AG08396 (cell line): ENCODE measurements at places on chromosomes 3 and 15.
A peak's percentile ranks its signal among the peaks of the same experiment; 100 is the strongest.

DNA sequence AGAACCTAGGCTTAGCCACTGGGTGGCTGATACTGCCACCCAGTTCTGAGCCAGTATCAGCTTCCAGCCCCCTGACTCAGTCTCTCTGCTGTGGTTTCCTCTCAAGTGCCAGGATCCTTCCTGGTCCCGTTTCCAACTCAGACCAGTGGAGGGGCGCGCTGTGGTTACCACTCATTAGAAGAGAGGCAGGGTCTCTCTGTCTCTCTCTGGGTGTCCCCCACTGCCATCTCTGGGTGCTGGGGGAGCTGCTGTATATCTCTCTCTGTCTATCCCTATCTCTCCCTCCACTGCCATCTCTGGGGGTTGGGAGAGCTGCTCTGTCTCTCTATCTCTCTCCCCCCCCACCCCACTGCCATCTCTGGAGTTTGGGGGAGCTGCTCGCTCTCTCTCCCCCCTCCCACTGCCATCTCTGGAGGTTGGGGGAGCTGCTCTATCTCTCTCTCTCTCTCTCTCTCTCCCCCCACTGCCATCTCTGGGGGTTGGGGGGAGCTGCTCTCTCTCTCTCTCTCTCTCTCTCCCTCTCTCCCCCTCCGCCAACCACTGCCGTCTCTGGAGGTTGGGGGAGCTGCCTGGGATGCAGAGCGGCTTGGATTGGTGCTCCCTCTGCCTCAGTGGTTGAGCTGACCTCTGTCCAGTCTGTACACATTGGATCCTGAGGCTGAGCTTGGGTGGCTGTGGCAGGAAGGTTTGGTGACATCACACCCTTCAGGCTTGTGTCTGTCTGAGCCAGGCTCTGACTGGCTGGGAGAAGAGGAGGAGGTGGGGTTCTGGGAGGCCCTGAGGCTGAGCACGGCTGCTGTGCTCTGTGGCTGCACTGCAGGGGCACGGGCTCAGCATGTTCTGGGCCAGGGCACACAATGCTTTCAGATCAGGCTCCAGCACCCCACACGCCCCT is 98.9 kb downstream of the APBA2 start:
- DNase-seq, result peak; percentile 72

- DNase-seq, result no peak
These were observed 388 bp downstream of the DAPK2 start for GRCh38 chr15:64045774-64046420.

DNA sequence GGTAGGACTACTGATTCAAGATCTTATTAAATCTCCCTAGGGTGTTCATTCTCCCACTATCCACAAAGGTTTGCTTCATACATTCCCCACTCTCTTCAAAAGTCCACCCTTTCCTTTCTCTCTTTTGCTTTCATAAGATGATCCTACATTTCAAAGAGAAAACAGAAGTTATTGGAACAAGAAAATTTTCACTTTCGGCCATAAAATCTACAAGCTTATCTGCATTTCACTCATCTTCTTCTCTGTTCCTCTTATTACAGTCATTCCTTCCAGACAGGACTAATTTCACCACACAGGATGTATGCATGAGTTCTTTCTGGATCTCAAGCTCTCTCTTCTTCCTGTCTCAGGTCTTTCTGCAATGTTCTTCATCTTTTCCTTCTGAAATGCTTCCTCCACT is 238.7 kb downstream of the ISL2 start:
- no peak for DNase-seq

DNA sequence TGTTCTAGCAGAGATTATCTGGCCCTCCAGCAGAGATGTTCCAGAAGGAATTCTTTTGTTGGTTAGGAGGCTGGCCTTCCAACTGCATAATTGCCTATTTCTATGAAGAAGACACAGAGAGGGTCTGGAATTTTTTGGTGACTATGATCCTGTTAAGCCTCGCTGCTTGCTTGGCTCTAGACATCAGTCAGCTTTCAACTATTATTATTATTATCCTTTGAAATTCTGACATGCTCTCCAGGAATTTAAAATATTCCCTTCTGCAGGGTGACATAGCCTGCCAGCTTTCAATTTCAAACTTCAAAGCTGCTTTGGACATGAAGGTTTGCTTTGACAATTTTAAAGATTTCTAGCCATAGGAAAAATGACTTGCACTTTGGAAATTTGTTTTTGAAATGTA is 26.3 kb upstream of the ZNF148 start:
- DNase-seq, result peak; percentile 47

GRCh38 chr3:138348754-138349739 is 668 bp downstream of the MRAS start:
- DNase-seq, result peak; percentile 50

DNA sequence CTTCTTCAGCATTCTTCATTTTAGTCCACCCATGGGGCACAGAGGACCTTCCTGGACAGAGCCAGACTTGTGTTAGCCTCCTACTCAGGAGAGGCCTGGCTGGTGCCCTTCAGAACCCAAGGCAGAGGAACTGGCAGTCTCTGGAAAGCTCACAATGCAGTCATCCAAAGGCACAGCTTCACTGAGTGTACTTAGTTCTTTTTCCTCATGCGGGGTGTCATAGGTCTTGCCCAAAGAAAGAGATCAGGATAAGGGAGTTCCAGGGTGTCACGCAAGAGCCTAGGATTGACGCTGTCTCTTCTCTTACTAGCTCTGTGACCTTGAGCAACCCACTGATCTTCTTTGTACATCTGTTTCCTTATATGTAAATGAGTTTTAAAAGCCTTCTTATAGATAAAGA is 58.7 kb downstream of the CD200 start:
- DNase-seq, result no peak

- no peak for DNase-seq
These were observed 755.5 kb upstream of the SEMA6D start for GRCh38 chr15:46961795-46962194.

GRCh38 chr3:157182879-157183278 is 22.9 kb upstream of the CCNL1 start:
- DNase-seq, result peak; percentile 23

GRCh38 chr3:6781092-6781491 is 79.8 kb upstream of the GRM7 start:
- no peak for DNase-seq
